ENCODE measurements at places on chromosomes 6 and 20.

DNA sequence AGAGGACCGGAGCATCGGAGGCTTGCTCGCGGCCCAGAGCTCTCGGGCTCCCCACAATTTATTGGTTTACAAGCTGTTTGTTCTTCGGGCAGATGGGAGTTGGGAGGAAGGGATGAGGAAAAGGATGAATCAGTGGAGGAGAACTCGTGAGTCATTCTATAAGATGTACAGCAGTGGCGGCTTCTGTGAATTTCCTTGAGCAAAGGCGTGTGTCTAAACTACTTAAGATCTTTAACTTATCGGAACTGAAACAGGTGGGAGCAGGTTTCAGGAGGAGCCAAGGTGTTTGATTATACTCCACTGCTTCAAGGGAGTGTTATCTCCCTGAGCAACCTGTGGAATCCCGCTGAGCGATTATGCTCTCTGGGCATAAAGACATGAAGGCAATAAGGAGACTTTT is 50.5 kb upstream of the IBTK start:
- no peak for DNase-seq

DNA sequence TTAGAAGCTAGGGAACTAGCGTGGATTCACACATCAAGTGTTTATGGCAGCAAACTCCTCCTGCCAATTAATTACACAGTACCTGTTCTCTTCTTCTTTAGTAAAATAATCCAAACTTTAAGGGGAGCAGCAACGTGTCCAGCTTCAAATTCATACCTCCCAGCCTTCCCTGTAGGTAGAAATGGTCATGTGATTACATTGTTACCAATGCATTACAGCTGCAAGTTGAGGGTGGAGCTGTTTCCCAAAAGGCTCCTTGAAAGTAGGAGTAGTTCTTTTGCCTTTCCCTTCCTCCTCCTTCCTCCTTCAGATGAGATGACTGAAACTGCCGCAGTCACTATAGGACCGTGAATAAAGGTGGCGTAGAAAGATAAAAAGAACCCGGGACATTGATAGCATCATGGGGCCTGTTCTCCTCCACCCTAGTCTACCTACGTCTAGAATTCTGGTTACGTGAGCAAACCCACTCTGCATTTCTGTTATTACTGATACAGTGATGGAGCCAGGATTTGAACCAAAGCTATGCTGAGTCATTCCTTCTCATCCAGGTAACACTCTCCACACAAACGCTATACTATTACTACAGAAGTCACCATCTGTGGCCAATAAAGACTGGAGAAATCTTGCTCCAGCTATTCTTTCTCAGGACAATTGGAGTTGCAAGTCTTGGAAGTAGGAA is 18.2 kb downstream of the LINC00237 start:
- no peak for DNase-seq

DNA sequence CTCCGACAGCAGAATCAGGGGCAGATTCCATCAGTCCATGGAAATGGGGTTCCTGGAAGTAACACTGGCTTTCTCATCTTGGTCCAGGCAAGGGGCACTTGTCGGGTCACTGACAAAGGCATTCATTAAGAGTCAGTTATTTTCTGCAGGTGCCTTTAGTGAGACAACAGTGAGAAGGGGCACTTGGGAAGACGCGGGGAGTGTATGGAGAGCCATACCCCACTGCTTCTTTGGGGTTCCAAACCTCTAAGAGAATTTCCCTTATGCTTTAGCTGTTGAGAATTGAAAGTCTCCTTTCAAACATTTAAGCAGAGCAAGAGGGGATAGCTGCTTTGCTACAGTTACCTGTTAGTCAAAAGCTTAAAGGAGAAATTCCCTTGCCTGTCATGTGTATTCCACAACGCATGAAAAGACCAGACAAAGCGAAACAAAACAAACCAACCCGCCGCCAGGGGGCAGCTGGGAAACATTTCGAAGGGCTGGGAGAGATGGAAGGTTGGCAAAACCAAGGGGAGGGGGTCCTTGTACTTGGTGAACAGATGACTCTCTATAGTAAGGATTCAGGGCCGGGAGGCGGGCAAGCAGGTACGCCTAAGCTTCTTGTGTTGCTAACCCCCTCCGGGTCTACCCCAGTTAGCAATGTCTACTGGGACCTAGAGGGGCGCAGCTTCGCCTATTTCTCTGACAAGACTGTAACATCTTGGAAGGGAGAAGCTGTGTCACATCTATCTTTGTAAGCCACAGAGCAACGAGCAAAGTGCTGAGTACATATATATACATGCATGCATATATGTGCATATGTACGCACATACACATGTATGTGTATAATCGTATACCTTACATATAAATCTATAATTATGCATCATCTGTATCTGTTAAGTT is 474.9 kb upstream of the AGPAT4 start:
- DNase-seq, result no peak

GRCh38 chr6:56328728-56329090 is 81.3 kb upstream of the COL21A1 start:
- DNase-seq, result no peak

DNA sequence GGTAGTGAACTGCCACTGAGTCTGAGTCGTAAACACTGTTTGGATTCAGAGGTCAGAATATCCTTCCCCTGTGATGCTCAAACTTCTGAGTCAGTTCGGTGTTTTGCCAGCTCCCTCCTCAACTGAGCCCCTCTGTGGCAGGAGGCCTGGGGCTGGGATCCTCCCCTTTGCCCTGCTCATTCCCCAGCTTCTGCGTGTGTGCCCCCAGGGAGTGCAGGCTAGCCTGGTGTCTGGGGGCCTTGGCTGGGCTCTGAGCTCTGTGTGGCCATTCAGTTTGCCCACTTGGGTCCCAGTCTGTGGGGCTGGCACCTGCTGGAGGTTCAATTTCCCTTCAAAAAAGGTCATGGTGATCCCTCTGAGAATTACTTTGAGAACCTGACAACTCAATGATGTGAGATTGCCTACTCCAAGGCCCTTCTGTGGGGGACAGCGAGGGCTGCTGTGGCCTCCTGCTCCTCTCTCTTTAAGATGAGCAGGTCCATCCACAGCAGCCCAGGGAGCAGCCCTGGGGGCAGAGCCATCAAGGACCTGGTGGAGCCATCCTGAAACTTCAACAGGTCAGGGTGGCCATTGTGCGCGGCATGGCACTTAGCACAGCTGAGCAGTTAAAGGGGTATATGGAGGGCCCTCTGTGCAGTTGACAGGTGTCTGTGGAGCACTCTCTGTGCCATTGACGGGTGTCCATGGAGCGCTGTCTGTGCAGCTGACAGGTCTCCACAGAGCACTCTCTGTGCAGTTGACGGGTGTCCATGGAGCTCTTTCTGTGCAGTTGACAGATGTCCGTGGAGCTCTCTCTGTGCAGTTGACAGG is 147.2 kb downstream of the SYCP2 start:
- no peak for DNase-seq

- DNase-seq, result no peak
These were observed 101.7 kb upstream of the SASH1 start for GRCh38 chr6:148240861-148241477.

DNA sequence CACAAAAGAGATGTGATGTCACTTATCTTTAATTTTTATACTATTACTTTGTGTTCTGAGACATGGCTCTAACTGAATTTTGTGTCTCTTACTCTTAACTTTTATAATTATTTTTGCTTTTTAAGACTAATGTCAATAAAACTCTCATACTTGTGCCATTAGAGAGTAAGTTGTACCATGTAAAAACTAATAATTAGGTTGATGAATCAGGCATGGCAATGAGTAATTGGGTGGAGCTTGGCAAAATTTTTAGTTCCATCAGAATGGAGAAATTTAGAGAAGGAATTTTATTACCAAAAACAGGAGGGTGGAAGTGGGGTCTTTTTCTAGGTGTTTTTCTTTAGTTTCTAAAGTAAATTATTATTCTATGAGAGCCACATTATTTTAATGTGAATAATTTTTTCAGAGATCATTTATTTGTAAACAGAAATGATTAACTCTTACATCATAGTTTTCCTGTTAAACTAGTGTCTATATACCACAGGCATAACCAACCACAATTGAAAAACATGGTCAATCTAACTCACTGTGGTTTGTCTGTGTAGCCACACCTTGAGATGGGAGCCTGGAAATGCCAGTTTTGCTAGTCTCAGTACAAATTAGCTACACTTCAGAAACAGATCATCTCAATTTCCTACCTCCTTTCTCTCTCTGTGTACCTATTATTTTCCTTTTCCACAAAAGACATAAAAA is 51.8 kb downstream of the ELOVL4 start:
- no peak for DNase-seq

GRCh38 chr6:9520417-9521151 is 894.3 kb downstream of the TFAP2A start:
- DNase-seq, result peak; percentile 78

DNA sequence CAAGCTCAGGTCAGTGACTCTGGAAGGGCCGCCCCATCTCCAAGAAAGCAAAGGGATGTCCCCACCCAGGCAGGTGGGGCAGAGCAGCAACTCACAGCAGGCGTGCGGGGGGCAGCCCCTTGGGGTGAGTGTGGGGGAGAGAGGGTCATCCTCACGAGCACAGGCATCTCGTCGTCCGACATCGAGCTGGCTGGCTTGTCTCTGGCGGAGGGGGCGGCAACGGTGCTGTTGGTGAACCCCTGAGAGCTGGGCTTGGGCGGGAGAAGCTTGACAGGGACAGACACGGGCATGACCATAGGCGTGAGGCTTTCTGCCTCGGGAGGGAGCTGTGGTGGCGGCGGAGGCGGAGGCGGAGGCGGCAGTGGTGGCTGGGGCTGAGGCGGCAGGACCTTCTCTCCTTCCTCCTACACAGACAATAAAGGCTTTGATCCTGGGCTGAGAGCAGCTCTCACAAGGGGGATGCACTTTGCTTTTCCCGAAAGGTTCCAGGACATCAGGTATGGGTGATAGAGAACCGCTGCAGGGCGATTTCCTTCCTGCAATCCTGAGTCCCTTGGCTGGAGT is 45.6 kb upstream of the MRPS10 start:
- DNase-seq, result no peak

GRCh38 chr6:46949632-46950280 is 28.0 kb upstream of the ADGRF5 start:
- DNase-seq, result no peak

DNA sequence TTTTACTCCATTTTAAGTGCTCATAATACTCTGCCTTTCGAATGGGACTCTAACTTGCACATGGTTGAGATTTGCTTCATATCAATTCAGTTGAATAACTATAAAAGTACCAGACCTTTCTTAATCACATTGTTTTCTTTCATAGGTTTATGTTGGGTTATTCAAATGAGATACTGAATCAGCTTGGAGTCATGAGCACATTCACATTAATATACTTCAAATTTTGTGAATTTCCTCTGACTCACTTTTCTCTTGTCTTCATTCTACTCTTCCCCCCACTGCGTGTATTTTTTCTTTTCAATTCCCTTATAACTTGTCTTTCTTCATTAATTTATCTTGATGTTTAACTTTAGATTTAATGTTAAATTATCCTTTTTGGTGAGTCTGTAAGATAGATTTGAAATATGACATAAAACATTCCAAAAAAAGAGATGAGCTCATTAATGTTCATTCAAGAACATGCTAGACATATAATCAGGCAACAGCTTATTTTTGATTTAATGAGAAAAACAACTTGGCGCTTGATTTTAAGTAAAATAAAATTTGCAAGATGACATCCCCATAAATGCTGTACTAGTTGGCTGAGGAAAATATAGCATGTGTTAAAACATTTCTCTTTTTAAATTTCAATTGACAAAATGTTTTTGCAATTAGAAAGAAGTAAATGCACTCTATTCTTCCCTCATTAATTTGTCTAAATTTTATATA is 736.0 kb downstream of the CD109 start:
- DNase-seq, result no peak

DNA sequence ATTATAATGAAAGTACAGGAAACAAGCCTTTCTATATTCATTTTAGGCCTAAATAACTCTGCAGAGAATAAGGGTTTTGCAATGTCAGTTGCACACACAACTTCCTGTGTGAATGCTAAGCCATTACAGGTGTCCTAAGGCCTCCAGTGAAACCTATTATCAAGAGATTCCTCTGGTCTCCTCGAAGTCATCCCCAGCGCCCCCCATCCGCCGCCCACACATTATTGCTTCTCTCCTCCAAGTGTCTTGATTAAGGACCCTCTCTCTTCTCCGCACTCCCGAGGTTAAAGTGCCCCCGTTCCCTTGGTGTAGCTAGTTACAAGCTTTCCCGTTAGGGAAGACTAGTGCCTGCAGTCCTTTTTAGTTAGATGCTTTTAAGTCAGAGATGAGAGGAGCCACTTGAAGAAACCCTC is 1.3 kb downstream of the HIVEP2 start:
- DNase-seq, result no peak

DNA sequence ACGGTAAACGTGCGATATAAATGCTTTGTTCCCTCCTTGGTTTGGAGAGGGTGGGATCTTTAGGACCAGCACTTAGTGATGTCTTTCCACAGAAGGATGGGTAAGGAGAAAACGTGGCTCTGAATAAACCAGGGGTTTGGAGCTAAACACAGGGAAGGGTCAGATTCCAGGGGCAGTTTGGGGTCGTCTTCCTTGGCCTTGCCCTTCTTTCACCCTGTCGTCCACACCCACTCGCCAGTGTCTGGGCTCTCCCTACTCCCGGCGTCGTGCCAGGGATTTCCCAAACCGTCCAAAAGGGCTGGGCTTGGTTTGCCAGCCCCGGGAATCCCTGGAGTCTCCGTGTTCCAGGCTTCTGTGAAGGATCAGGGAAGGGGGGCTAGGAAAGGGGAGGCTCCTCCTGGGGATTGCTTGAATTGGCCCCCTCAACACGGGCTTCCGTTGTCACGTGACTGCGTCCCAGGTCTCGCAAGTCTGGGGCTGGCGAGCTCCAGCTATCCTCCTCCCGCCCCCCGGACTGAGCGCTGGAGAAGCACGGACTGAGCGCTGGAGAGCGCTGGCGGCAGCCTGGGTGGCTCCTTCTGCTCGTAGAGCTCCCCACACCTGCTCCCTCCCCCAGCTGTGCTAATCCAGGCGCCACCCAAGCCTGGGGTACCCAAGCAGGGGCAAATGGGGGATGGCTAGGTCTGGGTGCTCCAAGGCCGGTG is 9.4 kb upstream of the ARMC12 start:
- no peak for DNase-seq

DNA sequence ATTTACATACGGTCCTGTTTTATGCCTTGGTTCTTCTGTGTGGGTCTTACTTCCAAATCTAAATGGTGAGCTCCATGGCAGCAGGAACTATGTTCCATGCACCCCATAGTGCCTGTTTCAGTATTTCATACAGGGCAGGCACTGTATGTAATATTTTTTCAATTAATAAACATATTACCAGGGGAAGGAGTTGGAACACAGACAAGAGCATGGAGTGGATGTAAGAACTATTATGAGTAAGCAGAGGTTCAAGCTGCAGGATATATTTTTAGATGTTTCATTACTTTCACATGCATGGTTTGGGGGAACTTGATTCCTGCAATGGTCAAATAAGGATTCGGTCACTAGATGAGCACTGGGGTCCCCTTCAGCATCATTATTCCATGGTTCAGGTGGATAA is 108.3 kb downstream of the KIF13A start:
- DNase-seq, result no peak

GRCh38 chr6:124757560-124757959 is 204.7 kb upstream of the RNF217 start:
- no peak for DNase-seq

DNA sequence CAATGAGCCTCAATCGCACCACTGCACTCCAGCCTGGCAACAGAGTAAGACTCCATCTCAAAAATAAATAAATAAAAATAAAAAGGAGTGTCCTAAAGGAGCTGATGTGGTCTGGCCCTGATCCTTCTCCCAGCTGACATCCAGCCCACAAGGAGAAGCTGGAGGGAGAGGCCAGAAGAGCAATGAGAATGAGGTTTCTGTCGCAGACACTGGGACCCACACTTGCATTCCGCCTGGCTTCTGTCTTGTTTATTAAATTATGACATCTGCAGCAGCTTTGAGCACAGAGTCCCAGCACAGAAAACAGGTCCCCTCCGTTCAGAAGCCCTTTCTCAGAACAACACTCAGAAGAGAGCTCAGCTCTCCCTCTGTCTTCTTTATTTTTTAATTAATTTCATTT is 10.3 kb upstream of the E2F1 start:
- DNase-seq, result no peak

Measured in glomerular endothelial cell (primary cell).